ENCODE measurements at places on chromosomes 16 and 17.

DNA sequence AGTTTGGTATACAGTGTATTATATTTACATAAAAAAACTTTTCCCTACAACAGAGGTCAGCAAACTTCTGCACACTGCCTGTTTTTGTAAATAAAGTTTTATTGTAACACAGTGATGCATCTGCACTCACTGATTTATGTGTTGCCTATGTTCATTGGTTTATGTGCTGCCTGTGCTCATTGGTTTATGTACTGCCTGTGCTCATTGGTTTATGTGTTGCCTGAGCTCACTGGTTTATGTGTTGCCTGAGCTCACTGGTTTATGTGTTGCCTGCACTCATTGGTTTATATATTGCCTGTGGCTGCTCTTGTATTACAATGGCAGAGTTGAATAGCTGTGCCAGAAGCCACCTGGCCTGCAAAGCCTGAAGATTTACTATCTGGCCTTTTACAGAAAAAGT, 81.6 kb downstream of the MYH11 start:
- DNase-seq, result no peak

DNA sequence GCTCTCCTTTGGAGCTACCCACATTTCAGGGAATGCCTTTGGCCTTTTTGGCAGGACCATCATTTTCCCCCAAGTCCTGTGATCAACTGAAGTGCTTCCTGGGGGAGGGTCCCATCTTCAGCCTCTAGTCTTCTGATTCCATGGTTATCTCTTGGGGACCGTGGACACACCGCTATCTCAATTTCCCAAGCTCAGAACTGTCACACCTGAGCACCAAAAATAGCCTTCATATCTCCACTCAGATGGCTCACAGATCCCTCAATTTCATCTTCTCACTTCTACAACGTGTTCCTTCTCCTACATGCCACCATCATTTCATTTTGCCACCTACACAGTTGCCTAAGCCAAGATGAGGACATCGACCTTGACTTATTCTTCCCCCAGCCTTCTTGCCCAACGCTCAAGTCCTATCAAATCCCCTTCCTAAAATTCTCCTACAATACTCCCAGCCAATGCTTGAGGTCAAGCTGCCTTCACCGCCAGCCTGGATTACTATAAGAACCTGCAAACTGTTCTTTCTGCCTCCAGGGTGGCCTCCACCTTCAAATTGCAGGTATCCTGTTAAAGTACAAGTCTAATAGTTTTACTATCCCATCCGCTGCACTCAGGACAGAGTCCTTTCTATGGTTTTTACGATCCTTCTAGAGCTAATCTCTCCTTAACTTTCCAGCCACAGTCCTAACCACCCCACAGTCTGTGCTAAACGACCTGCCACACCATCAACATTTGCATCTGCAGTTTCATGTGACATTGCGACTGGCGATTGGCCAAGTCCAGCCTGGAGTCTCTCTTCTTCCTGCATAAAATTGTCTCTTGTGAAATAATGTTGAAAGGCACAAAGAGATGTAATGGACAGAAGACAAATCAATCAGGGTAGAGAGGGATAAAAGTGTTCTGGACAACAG, 6.2 kb downstream of the ATP6V0D1 start:
- DNase-seq, result peak; percentile 39

DNA sequence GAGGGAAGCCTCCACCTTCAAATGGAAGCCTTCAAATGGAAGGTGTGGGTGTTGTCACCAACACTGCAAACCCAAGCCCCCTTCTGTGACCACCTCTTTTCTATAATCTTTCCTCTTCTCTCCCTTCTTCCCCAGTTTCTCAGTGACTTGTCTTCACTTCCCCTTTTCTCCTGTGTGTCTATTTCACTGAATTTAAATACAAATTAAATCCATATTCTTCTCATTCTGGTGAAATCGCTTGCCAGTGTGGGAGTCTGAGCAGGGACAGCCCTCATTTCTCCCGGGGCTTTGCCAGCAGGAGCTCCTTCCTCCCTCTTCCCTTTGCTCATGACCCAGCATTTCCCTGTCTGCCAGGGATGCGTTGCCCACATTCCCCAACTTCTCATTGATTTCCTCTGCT, 6.4 kb upstream of the ITGAX start:
- DNase-seq, result peak; percentile 61

DNA sequence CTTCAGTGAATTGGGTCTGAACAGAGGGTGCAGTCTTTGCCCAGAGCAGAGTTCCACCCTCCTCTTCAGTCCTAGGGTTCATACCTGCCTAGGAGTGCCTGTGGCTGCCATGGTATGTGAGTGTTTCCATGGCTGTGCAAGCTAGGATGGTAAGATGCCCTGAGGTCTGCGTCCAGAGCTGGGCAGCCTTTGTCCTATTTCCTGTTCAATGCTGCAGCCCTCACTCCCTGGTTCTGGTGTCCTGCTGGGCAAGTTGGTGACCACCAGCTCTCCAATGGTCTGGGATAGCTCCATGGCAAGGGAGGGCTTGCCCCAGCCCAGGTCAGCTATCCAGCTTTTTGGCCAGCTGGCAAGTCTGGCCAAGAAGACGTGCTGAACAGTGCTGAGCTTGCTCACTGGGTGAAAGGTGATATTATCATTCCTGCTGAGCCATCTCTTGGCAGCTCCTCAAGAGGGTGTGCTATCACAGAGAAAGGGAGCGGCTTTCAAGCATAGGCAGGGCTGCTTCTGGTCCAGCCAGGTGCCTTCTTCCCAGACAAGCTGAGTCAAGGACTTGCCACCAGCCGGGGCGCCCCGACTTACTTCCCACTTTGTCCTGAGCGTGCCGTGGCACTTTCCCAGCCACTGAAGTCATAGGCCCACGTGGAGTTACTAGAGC, 13.0 kb upstream of the NFATC3 start:
- DNase-seq, result no peak

- no peak for DNase-seq
These were observed 150.2 kb upstream of the CACNG5 start for GRCh38 chr17:66684731-66685130.

DNA sequence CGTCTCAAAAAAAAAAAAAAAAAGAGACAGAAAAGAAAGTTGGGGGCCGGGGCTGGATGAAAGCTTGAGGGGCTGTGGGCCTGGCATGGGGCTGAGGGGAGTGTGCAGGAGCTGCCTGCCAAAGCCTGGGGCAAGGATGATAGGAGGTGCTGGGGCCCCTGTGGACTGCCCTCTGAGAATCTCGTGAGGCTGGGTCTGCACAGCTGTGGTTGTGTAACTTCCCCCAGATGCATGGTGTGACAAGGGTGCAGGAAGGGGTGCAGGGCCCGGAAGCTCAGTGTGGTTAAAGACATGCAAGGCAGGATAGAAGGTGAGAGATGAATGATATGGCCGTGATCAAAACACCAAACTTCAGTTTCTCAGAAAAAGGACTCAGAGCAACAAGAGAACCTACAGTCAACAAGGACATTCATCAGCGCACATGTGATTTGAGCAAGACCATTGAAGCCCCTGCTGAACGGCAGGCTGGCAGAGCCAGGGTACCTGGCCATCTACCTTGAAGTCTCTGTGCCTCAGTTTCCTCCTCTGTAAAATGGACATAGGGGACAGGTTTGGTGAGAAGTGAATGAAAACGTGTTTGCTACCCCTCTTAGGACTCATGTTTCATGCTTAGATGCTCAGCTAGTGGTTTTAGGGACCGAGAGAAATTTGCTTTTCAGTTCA, 9.6 kb downstream of the IL32 start:
- no peak for DNase-seq

DNA sequence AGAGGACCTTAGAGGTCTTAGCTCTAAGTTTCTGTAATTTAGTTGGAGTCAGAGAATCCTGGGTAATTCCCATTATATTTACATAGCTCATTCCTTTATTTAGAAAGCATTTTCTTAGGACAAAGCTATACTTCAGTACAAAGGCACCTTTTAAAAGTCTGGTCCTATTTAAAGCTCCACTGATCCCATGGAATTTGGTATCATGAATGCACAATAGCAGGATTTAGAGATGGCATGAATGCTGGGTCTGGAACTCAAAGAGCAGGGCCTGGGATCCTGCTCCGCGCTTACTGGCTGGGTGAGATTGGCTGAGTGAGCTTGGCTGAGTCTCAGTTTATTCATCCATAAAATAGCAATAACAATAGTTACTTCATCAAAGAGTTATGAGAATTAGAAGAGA, 4.8 kb downstream of the KRT23 start:
- no peak for DNase-seq

DNA sequence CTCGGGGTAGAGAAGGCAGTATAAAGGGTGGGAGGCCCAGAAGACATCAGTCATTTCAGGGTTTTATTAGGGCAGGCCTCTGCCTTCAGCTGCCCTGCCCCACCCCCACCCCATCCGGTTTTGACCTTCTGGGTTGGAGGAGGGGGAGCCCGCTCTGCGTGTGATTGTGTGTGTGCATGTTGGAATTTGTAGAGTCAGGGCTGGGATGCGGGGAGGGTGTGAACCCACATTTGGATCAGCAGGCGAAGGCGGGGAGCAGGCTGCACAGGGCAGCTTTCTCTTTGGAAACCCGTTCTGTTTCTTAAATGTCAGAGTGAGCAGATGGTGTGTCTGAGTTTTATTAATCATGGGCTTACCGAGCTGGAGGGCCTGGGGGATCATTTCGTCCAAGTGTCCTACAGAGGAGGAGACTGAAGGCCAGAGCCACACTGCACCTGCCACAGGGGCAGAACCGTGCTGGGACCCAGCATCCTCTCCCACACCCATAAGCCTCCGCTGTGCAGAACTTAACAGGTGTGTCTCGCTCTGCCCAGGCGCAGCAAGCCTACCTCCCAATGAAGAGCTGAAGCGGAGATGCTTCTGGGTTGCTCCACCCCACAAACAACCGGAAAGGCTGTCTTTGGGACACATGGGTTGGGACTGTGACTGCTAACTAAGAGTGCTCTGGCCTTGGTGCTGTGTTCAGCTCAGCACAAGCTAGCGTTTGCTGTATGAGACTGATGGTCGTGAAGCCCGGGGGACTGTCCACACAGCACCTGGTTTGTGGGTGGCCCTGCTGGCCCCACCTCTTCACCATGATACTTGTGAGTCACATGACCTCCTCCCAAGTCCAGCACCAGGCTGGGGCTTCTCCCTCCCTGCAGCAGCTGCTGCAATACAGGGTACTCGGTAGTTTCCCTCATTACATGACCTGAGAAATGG, 70.9 kb upstream of the GSE1 start:
- no peak for DNase-seq

DNA sequence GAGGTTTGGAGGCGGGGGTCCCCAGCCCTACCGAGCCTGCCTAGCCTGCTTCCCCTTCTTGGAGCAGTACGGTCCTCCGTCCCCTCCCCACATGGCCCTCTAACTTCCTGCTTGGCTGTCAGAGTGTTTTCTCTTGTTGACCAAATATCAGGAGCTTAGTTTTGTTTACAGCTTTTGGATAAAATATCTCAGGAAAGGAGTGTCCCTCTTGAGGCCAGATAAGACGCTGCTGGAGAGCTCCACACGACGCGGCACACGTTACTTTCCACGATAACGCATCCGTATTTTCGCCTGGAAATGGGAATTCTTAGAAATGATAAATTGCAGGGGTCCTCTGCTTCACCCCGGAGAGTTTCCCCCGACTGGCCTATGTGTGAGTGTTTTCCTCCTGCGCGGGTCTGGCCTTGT, 182.9 kb downstream of the MAF start:
- DNase-seq, result no peak

GRCh38 chr16:80151722-80152111, 389.1 kb upstream of the DYNLRB2 start:
- DNase-seq, result no peak

DNA sequence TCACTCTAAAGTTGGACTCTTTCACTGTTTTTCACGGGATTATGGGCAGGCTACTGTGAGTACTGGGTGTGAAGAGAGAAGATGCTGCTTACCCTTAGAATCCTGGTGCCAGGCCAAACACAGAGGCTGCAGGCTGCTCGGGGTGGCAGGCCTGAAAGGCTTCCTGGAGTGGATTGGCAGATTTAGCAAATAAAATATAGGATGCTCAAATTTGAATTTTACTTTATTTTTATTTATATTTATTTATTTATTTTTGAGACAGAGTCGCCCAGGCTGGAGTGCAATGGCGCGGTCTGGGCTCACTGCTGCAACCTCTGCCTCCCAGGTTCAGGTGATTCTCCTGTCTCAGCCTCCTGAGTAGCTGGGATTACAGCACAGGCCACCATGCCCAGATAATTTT, 14.9 kb upstream of the STAC2 start:
- no peak for DNase-seq

GRCh38 chr17:73600103-73600871, 44.0 kb downstream of the SDK2 start:
- DNase-seq, result no peak

- DNase-seq, result no peak
These were observed 1.2 kb downstream of the C1QTNF8 start for GRCh38 chr16:1094601-1095449.

DNA sequence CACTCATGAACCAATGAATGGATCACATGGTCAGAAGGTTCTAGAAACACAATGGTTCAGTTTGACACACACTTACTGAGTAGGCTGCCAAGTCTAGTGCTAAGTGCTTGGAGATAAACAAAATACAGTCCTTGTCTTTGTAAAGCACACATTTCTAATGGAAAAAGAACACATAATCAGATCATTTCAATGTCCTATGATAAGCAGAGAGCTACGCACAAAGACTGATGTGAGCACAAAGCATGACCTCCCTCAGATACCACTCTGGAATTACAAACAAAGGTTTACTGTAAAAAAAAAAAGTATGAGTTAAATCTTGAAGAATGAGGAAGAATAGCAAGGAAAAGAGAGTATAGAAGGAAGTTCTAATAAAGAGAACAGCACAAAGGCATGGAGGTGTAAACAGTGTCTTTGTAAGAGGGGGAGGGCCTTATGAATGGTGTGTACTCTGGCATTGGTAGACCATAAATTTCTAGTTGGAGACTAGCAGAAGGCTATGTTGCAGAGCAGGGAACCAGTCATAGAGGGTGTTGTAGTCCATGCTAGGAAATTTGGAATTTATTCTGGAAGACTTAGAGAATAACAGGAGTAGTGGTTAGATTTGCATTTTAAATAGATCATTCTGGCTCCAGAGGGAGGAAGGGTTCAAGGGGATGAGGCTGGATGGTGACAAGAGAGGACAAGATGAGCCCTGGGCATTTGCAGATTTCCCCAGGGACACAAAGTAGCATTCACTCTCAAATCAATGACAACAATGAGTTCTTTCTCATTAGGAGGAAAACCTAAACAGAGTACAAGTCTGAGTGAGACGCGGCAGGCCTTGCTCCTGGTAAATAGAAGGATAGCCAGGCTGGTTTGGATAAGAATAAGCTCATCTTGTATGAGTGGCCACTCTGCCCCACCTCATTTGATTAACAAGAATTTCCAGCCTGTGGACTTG, 468.0 kb downstream of the TOX3 start:
- no peak for DNase-seq

DNA sequence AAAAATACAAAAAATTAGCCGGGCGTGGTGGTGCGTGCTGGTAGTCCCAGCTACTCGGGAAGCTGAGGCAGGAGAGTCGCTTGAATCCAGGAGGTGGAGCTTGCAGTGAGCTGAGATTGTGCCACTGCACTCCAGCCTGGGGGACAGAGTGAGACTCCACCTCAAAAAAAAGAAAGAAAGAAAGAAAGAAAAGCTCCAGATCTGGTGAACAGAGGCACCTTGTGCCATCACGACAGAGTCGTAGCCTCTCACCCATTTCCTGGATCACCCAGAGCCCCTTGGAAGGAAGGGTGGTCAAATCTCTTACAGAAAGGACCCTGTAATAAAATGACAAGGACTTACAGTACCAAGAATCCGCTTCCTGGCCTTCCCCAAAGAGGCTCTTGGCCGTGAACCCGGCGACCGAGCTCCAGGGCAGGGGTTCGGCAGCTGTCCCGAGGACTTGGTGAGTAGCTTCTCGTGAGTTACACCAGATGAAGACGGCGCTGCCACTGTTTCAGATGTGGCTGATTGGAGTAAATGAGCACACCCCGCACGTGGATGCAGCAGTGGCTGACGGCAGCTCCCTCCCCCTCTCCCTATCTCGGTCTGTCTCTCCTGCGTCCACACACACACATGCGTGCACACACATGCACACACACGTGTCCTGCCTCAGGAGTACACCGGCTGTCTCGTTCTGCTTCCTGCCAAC, 13.5 kb downstream of the LGALS3BP start:
- DNase-seq, result no peak

All from suppressor macrophage treated with lipopolysaccharide for 4 hours (primary cell).